Stimulated activated CD8-positive, alpha-beta memory T cell treated with anti-CD3 and anti-CD28 coated beads, Interleukin-4, amount 100 ng/mL, for 1 hour (primary cell): ENCODE measurements at places on chromosomes 12 and 14.

DNA sequence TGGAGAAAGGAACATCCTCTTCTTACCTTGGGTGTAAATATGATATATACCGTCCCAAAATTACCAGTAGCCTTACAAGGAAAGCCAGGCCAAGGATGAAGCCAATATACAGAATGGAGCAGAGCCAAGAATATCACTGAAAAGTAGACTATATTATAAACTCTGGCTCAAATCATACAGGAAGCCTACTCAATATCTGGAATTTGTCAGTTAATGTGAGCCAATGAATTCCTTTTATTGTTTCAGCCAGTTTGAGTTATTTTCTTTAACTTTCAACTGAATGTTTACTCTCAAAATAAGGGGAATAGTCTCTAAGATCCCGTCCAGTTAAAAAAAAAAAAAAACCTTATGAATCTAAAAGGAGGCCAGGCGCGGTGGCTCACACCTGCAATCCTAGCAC, 9.8 kb upstream of the DENND5B start:
- DNase-seq, result no peak

GRCh38 chr12:2198005-2198501, 145.3 kb downstream of the CACNA1C start:
- no peak for DNase-seq

DNA sequence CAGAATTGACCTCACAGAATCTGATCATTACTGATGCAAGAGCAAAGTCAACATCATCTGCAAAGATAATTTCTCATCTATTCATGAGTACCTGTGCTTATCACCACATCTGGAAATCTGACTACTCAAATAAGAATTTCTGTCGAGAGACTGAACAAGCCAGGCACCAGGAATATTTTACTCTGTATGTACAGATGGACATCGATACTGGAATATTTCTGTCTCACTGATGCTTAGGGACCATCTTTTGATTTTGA, 105.2 kb downstream of the BICD1 start:
- no peak for DNase-seq

DNA sequence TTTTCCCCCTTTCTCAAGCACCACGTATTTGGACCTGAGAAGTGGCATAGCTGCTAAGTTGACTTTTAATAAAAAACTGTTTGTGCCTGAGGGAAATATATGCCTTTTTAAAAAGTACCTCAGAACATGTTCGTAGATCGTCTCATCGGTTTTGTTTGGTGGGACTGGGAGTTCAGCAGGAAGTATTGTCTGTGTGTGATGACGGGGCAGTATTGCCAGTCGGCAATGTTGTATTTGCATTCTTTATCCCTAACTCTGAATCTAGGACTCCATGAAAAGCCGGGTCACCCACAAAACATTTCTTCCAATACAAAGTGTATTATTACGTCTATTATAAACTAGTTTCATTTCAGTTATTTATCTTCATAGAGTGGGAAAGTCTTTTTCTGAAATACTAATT, 19.7 kb upstream of the FGD4 start:
- DNase-seq, result no peak

DNA sequence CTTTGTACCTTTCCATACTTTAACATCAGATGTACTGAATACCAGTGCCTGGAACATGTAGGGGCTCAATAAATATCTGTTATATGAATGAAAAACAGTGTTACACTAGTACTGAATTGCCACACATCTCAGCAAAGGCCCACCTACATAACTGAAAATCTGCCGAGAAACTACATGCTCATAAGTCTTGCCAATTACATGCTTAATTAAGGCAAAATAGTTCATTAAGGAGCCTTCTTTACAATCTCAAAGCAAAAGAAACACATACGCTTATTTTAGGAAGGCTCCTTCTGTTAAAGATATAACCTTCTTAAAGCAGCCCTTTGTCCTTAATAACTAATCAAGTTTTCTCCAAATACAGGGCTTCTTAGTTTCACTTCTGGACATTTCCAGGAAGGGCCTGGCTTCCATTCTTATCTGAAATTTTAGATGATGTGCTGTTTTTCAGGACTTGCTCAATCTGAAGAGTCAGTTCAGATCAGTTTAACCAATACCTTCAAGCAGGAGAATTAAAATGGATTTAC, 11.5 kb downstream of the LIMA1 start:
- no peak for DNase-seq

- no peak for DNase-seq
Observed at GRCh38 chr12:76311796-76312195, 36.4 kb downstream of the BBS10 start.

DNA sequence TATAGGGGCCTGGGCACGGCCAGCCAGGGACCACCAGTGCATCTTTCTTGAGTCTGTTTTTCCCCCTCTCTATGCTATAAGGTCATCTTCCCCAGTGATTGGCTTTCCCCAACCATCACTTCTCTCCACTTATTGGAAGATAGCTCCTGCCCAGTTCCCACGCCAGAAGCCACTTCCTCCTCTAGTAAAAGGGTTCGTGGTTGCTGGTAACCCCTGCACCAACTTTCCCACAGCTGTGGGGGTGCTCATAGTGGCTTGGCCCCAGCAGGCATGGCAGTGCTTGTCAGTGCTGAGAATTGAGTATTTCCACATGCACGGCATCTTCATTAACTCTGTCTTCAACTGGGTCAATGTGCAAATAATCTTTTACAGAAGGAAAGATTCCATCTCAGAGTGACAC, 215.4 kb downstream of the FOXN3 start:
- DNase-seq, result no peak

- no peak for DNase-seq
Observed at GRCh38 chr14:73776194-73776537, 62.0 kb upstream of the PNMA1 start.

DNA sequence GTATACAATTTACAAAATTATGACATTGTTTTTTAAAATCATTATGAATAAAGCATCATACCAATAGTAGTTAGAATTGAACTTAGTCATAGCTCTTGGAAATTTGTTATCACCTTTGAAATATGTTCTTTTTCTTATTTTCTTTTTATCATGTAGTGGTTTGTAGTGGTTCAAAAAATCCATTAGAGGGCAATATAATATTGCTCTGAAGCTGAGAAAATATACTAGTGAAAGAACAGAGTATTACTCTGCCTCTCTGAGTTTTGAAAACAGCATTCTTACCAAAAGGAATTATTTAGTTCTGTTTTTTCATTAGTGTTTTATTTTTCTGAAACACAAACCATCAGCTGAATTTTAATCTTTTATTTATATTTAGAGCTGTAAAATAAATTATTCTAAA, 76.2 kb downstream of the PDZRN4 start:
- DNase-seq, result no peak

DNA sequence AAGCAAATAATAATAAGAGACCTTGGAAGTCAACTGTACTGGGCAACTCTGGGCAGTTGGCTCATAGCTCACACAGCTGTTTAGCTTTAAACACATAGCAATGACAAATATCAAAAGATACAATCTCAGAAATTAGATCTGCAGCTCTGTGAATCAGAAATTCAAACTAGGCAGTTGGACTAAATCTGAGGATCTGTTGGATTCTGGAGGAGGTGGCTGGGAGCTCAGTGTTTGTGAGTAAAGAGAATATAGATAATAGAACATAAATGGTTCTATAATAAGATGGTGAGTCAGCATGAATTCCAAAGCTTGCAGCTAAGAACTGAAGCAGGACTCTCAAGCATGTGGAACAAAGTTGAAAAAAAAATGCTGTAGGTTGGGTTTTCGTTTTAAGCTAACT, 1949.4 kb upstream of the SEL1L start:
- no peak for DNase-seq

GRCh38 chr14:38038986-38039385, 168.7 kb upstream of the SSTR1 start:
- DNase-seq, result no peak

DNA sequence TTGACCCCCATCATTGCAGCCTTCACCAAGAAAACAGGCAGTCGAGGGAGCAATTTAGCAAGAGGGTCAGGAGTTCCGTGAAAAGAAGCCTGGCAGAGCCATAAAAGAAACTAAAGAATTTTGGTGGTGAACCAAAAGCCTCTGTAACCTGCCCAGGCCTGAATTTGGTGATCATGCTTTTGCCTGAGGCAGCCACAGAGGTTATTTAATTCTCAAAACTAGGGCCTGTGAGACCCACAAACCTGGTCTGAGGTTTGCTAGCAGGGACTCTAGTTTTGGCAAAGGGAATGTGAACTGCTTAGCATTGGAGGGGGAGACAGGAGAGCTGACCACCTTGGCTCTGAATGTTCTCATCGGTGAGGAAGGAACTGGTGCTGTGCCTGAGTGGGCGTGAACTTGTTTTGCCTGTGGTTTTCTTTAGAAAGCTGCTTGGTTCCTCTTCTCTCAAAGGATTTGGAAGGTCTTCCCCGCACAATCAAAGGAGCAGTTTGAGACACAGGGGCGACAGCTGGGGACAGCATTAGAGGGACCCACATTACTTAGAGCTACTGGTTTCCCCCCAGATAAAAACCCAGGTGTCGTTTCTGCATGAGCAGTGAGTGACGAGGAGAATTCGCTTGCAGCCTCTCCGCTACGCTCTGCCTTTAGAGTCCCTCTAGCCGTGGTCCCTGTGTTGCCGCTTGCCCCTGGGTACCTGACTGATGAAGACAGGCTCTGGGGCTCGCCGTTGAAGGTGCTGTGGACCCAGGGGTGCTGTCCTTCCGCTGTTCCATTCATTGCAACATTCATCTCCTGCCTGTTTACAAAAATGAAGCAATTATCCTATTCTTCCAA, 12.6 kb upstream of the WNT5B start:
- no peak for DNase-seq
